ENCODE measurements at places on chromosomes 3 and 15.
A peak's percentile ranks its signal among the peaks of the same experiment; 100 is the strongest.

- no peak for DNase-seq
These were observed 108.9 kb upstream of the THBS1 start for GRCh38 chr15:39471785-39472574.

- no peak for DNase-seq
These were observed 22.5 kb downstream of the LRRN1 start for GRCh38 chr3:3821777-3822176.

DNA sequence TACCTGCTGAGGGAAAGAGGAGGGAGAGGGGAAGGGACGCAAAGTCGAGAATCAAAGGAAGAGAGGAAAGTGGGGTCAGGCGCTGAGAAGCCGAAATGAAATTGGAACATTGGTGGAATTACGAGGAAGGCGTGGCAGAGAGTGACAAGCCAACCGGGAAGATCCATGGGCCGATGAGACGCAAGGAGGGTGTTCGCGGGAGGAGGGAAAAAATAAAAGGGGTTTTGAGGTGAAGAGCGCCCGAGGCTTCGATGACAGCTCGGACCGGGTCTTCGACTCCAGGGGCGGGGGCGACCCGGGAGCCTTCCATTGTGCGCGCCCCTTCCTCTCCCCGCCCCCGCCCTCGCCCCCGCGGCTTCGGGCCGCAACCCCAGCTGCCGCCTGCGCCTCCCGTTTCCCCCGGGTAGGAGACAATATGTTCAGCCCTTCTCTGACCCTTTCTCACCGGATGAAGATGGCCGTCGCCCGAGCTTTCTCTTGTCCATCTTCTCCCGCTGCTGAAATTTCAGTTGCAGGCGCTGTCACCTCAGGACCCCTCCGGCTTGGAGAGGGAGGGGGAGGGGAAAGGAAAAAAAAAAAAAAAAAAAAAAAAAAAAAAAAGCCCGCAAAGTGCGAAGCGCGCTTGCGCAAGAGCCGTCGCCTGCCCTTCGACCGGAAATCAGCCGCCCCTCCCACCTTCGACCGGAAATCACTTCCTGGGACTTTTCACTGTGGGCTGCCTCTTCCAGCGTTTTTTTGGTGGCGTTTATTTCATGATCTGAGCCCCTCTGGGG lies at the start of gene SENP7:
Gene SENP7 (minus strand): TSS at position 567 of the 773 bp plus-strand sequence. CDS start 82 bp downstream, at position 485.
- peak; percentile 90 for DNase-seq

- DNase-seq: no peak
These were observed 16.2 kb downstream of the TERC start for GRCh38 chr3:169748670-169749069.

- DNase-seq: no peak
These were observed 7.5 kb downstream of the GORASP1 start for GRCh38 chr3:39099738-39100499.

DNA sequence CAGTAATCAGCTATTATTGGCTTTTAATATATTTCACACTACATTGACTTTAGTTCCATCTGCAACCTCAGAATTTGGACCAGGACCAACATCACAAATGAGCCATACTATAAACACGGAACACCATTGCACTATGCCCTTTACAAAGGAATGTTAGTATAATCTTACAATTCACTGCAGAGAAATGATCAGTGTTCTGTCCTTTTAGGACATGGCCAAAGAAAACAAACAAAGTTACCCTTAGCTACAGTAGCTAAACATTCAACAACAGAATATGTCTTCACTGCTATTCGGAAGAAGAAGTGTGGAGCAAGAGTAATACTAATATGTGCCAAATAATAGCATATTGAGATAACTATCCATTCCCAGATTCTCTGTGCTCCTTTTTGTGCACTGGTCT lies 90.4 kb downstream of the NAALADL2 start:
- no peak for DNase-seq

- DNase-seq: no peak
These were observed 117.7 kb downstream of the GBE1 start for GRCh38 chr3:81643721-81644120.

- DNase-seq: no peak
These were observed 97.6 kb downstream of the FOXP1 start for GRCh38 chr3:71485896-71486295.

GRCh38 chr3:46929324-46929723 lies 47.2 kb downstream of the CCDC12 start:
- DNase-seq: peak; percentile 59

- no peak for DNase-seq
These were observed 156.0 kb upstream of the RGMA start for GRCh38 chr15:93244696-93245660.

DNA sequence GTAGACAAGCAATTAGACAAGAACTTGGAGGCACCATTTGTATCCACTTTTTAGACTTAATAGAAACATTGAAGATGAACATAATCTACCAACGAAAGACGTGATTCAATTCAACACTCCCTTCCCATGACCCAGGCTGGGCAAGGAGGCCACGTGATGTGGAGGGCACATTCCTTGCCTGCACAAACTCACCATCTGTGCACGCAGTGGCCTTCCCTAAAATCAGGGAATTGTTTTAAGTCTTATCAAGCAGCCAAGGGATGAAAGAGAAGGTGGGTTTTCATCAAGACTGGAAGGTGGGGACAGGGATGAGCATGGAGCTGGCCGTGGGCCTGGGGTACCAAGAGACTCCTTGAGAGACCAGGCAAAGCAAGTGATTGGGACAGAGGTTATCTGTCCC lies 13.5 kb downstream of the STARD5 start:
- DNase-seq: no peak

DNA sequence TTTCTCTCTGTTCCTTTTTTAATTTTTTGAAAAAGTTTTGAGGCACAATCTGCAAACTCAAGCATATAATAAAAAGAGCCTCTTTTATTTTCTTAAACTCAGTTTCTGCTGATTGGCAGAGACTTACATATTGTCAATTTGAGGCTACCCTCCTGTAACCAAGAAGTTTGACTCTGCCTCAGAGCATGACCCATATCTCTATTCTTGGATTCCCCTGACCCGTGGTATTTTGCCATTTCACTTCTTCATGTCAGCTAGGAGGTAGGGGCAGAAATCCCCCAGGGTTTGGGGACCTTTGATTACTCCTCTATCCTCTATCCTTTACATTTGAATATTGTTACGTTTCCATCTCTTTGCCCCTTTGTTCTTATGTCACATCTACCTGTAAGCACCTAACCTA lies 479.1 kb upstream of the ALCAM start:
- no peak for DNase-seq

GRCh38 chr15:64695561-64695992 lies 79.8 kb downstream of the RBPMS2 start:
- DNase-seq: no peak

All from suprapubic skin (tissue), 4 donors.